Stomach (tissue), 19 donors: ENCODE measurements at places on chromosomes 2 and 18.

GRCh38 chr2:140355511-140356090 is 1575.4 kb upstream of the NXPH2 start:
- no peaks in the 10 kb centered on the region for H3K27me3 ChIP-seq
- no peaks in the 10 kb centered on the region for H3K36me3 ChIP-seq
- H3K4me3 ChIP-seq: no peak overlapping the region

GRCh38 chr18:22098563-22098989 is 70.8 kb upstream of the GATA6 start:
- no peak overlapping the region for H3K4me3 ChIP-seq
- H3K27me3 ChIP-seq: no peaks in the 10 kb centered on the region
- no peak overlapping the region for H3K27ac ChIP-seq
- H3K4me1 ChIP-seq: peaks cover 6% of the 10 kb centered on the region
- no peak for DNase-seq

- no peak overlapping the region for H3K27ac ChIP-seq
- H3K27me3 ChIP-seq: peaks cover 57% of the 10 kb centered on the region
- no peak for DNase-seq
- peaks cover 72% of the 10 kb centered on the region for H3K4me1 ChIP-seq
- no peak overlapping the region for H3K4me3 ChIP-seq
Observed at GRCh38 chr2:44932564-44933392, 8.7 kb upstream of the SIX3 start.

GRCh38 chr18:26999797-27000196 is 134.3 kb upstream of the AQP4 start:
- DNase-seq: no peak
- no peaks in the 10 kb centered on the region for H3K27me3 ChIP-seq
- no peak overlapping the region for H3K4me3 ChIP-seq
- H3K4me1 ChIP-seq: no peaks in the 10 kb centered on the region
- H3K36me3 ChIP-seq: no peaks in the 10 kb centered on the region

- DNase-seq: no peak
- no peak overlapping the region for H3K27ac ChIP-seq
- no peaks in the 10 kb centered on the region for H3K4me1 ChIP-seq
Observed at GRCh38 chr2:33929467-33929866, 330.4 kb upstream of the FAM98A start.

GRCh38 chr2:218331745-218332144 is 24.9 kb upstream of the CATIP start:
- peaks cover 7% of the 10 kb centered on the region for H3K4me1 ChIP-seq
- no peaks in the 10 kb centered on the region for H3K27me3 ChIP-seq

DNA sequence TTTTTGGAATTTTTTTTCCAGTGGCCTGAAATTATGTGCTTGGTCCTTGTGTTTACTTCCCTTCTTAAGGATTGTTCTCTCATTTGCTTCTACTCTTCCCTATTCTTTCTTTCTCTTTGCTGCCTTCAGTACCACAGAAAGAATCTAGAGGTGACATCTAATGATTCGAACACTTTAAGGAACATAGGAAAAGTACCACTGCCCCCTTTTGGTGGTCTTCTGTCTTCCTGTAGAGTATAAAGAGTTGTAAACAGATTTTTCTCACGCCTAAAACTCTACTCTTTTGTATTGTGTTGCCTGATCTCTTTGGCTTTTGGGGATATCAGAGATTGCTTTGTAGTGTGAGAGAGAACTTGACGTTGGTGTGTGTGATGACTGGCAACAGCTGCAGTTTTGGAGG is 7.0 kb upstream of the SCTR start:
- no peak overlapping the region for H3K4me3 ChIP-seq
- no peaks in the 10 kb centered on the region for H3K36me3 ChIP-seq
- no peaks in the 10 kb centered on the region for H3K4me1 ChIP-seq
- H3K27ac ChIP-seq: no peak overlapping the region

DNA sequence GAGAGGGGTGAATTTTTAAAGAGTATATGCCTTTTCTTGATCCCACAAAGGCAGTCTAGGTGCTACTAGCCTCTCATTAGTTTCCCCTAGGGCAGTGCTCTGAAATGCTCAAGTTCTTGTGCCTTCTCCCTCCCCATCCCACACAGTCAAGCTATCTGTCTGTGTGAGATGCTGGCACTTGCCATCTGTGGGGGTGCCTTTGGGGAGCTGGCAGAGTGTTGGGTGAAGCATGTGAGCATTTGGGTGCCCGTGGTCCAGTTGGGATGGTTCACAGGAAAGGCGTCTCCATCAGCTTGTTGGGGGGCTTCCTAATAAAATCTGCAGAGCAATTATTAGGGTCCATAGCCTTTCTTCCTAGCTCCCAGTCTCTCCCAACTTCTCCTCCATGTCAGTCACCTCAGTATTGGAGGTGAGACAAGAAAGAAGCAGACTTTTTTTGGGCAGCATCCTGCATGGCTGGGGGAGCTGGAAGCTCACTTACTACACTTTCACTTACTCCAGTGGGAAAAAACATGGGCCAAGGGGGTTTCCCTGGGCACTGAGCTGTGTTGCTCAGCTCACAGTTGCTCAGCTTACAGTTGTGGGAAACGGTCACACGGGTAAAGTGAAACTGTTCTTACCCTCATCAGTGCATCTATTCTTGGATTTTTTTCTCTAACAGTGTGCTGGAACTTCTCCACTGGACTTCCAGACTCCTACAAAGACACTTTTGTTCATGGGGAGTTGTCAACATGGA is 29.3 kb downstream of the COLEC11 start:
- H3K4me1 ChIP-seq: no peaks in the 10 kb centered on the region
- no peaks in the 10 kb centered on the region for H3K36me3 ChIP-seq
- DNase-seq: peak; percentile 16
- H3K27ac ChIP-seq: no peak overlapping the region

GRCh38 chr2:241279413-241279812 is 36.1 kb downstream of the HDLBP start:
- no peak overlapping the region for H3K4me3 ChIP-seq
- no peak for DNase-seq
- no peaks in the 10 kb centered on the region for H3K36me3 ChIP-seq
- H3K27ac ChIP-seq: no peak overlapping the region
- peaks cover 7% of the 10 kb centered on the region for H3K4me1 ChIP-seq

GRCh38 chr2:50658883-50659282 is 373.0 kb downstream of the NRXN1 start:
- H3K27ac ChIP-seq: no peak overlapping the region
- H3K4me3 ChIP-seq: no peak overlapping the region
- H3K36me3 ChIP-seq: no peaks in the 10 kb centered on the region
- no peaks in the 10 kb centered on the region for H3K27me3 ChIP-seq

GRCh38 chr2:72103161-72103560 is 44.5 kb downstream of the CYP26B1 start:
- no peaks in the 10 kb centered on the region for H3K4me1 ChIP-seq
- H3K4me3 ChIP-seq: no peak overlapping the region
- H3K27me3 ChIP-seq: no peaks in the 10 kb centered on the region
- H3K36me3 ChIP-seq: no peaks in the 10 kb centered on the region
- no peak overlapping the region for H3K27ac ChIP-seq

DNA sequence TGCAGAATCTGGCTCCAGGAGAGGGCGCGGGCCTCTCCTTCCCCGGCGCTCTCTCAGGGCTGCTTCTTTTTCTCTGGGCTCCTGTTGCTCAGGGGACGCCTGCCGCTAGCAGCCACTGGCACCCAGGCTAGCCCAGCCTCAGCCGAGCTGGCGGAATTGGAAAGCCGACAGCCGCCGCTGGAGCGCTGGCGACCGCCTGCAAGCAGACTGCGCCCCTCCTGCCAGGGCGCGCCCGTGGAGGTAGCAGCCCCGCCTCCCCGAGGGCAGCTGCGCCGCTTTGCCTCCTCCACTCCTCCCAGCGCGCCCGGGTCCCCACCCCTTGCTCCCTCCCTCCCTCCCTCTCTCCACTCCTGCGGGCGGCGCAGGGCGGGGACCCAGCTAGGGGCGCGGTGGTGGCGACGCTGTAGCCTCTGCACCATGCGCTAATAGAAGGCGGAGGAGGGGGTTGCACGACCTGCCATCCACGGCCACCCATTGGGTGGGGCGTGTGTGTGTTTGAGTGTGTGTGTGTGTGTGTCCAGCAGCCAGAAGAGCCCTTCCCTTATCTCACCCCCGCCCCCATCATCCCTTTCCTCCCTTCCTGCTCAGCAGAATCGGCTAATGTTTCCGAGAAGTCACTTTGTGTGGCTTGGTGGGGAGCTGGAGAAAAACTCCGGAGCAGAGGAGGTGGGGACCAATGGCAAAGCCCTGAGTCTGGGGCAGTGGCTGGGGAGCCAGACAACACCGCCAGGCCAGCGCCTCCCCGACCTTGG is at the start of gene SCN9A:
SCN9A (minus strand) TSS at position 209 of the 752 bp plus-strand sequence. CDS start 64,188 bp downstream, outside the sequence.
- peak within 1 kb of the TSS; percentile 31 for H3K27ac ChIP-seq
- DNase-seq: peak; percentile 95
- peaks cover 8% of the 10 kb centered on the region for H3K4me1 ChIP-seq
- H3K36me3 ChIP-seq: no peaks in the 10 kb centered on the region
- no peaks in the 10 kb centered on the region for H3K27me3 ChIP-seq
- H3K4me3 ChIP-seq: peak within 1 kb of the TSS; percentile 54

DNA sequence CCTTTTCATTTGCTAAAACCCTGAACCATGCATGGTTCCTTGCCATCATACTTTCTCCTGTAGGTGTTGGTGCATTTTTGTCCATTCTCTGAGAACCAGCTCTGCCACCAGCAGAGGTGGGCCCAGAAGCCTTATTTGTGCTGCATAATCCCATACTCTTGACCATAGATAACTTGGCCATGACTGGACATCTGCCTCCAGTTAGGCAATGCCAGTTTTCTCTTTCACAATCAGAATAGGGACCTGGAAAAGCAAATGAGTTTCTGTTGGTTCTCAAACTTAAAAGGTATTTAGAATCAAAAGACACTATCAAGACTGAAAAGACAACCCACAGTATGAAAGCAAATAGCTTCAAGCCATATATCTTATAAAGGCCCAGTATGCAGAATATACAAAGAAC is 167.3 kb downstream of the MAIP1 start:
- H3K4me3 ChIP-seq: no peak overlapping the region
- no peak for DNase-seq
- no peaks in the 10 kb centered on the region for H3K36me3 ChIP-seq
- H3K27me3 ChIP-seq: no peaks in the 10 kb centered on the region
- H3K4me1 ChIP-seq: no peaks in the 10 kb centered on the region

- peak; percentile 66 for DNase-seq
- H3K27ac ChIP-seq: no peak overlapping the region
- no peak overlapping the region for H3K4me3 ChIP-seq
- H3K27me3 ChIP-seq: no peaks in the 10 kb centered on the region
Observed at GRCh38 chr2:190819840-190820301, 60.8 kb upstream of the GLS start.

GRCh38 chr18:53093636-53094035 is 753.6 kb downstream of the DCC start:
- H3K27me3 ChIP-seq: no peaks in the 10 kb centered on the region
- no peaks in the 10 kb centered on the region for H3K36me3 ChIP-seq
- no peak overlapping the region for H3K27ac ChIP-seq
- H3K4me3 ChIP-seq: no peak overlapping the region
- no peaks in the 10 kb centered on the region for H3K4me1 ChIP-seq

DNA sequence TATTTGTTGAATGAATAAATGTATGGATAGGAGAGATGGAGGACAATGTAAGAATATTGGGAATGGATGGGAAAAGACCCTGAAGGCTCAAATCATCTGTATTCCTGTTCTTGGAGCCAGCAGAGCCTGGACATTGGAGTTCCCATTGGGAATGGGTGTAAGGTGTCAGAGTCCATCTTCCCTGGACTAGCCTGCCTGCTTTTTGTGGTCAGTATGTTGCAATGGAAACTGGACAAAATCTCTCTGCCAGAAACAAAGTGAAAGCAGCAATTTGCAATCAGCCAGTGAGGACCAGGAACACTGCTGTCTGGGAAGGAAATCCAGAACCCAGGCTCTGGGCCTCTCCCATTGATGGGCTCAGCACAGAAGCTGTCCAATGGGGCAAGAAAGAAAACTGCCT is 83.5 kb upstream of the SKOR2 start:
- H3K36me3 ChIP-seq: no peaks in the 10 kb centered on the region
- DNase-seq: no peak
- H3K4me3 ChIP-seq: no peak overlapping the region
- H3K27ac ChIP-seq: no peak overlapping the region
- H3K27me3 ChIP-seq: peaks cover 19% of the 10 kb centered on the region

GRCh38 chr2:189411860-189412259 is 29.4 kb upstream of the WDR75 start:
- peaks cover 4% of the 10 kb centered on the region for H3K4me1 ChIP-seq
- H3K27me3 ChIP-seq: no peaks in the 10 kb centered on the region
- H3K36me3 ChIP-seq: no peaks in the 10 kb centered on the region

- no peak for DNase-seq
- H3K27ac ChIP-seq: no peak overlapping the region
- no peaks in the 10 kb centered on the region for H3K4me1 ChIP-seq
- no peak overlapping the region for H3K4me3 ChIP-seq
- no peaks in the 10 kb centered on the region for H3K36me3 ChIP-seq
Observed at GRCh38 chr2:148848146-148848545, 26.9 kb upstream of the KIF5C start.

- no peak overlapping the region for H3K4me3 ChIP-seq
- no peaks in the 10 kb centered on the region for H3K4me1 ChIP-seq
- H3K36me3 ChIP-seq: no peaks in the 10 kb centered on the region
- no peaks in the 10 kb centered on the region for H3K27me3 ChIP-seq
- H3K27ac ChIP-seq: no peak overlapping the region
- DNase-seq: no peak
Observed at GRCh38 chr2:10940596-10940995, 28.9 kb downstream of the KCNF1 start.

- no peak overlapping the region for H3K4me3 ChIP-seq
- peaks cover 40% of the 10 kb centered on the region for H3K4me1 ChIP-seq
- H3K27me3 ChIP-seq: no peaks in the 10 kb centered on the region
- no peak overlapping the region for H3K27ac ChIP-seq
- DNase-seq: no peak
Observed at GRCh38 chr2:85974390-85974789, 85.6 kb upstream of the ST3GAL5 start.

GRCh38 chr2:236408090-236408489 is 143.9 kb upstream of the ASB18 start:
- H3K4me1 ChIP-seq: no peaks in the 10 kb centered on the region
- H3K36me3 ChIP-seq: no peaks in the 10 kb centered on the region
- H3K27ac ChIP-seq: no peak overlapping the region

DNA sequence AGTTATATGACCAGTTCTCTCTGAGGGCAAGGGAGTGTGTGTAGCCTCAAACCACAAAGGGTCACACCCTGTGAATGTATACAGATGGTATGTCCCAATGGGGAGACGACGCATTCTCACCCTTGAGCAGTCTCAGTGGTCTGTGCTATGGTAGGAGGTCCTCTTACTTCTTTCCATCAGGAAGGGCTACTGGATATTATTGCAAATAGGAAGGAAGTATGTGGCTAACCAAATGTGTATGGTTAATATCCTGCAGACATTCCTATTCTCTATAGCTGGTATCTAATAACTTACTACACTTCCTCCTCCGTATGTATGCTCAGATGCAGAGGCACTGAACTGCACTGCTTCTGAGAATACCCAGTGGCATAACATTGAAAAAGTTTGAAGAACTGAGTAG is 306.7 kb upstream of the CCDC68 start:
- no peak for DNase-seq
- H3K27me3 ChIP-seq: no peaks in the 10 kb centered on the region
- H3K4me3 ChIP-seq: no peak overlapping the region
- H3K4me1 ChIP-seq: peaks cover 69% of the 10 kb centered on the region
- H3K36me3 ChIP-seq: peaks cover 45% of the 10 kb centered on the region
- no peak overlapping the region for H3K27ac ChIP-seq
